Stimulated activated CD8-positive, alpha-beta memory T cell treated with anti-CD3 and anti-CD28 coated beads, Interleukin-4, amount 100 ng/mL, for 4 hours (primary cell): ENCODE measurements at places on chromosomes 16 and 17.

- DNase-seq = peak; percentile 59
Measured at GRCh38 chr17:35879773-35880654, at the start of gene CCL5. CCL5 (minus strand) TSS chr17:35880360.

DNA sequence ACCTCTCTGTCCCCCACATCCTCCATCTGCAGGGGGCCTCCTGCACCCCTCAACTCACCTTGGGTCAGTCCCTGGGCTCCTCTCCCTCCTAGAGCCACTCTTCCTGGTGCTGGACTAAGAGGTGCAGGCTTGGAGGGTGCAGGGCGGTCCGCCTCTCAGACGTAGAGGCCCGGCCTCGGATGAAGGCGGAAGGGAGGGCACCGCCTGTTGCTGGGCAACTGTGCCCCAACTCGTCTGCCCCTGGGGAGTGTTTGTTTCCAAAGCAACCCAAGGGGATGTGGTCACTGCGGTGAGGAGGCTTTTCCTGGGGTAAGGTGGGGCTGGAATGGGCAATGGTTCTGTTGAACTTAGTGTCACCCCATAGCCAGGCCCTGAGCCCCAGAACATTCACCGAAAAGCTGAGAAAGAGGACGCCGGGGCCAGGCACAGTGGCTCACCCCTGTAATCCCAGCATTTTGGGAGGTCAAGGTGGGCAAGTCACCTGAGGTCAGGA lies at the start of gene C16orf54:
TSS of gene C16orf54 (minus strand) at position 138 of the 493 bp plus-strand sequence. CDS start 1,039 bp downstream, outside the sequence.
- peak; percentile 66 for DNase-seq

DNA sequence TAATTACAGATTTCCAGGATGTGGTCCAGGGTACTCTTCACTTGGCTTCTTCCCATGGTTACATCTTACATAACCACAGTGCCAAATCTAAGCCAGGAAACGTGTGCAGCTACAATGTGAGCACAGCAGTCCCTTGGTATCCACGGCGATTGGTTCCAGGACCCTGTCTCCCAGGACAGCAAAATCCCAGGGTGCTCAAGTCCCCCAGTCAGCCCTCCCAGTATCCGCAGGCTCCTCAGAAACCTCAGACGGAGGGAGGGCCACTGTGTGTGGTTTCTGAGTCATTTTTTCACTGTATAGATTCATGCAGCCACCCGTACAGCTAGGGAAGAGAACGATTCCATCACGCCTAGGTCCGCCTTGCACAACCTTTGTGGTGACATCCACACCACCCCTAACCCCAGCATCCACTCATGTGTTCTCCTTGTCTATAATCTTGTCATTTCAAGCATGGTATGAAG lies 11.1 kb upstream of the ATP2C2 start:
- DNase-seq = no peak

- DNase-seq = peak; percentile 22
Measured at GRCh38 chr17:43576563-43577229, 30.6 kb upstream of the ETV4 start.
